ENCODE measurements at places on chromosomes 7 and 10.

DNA sequence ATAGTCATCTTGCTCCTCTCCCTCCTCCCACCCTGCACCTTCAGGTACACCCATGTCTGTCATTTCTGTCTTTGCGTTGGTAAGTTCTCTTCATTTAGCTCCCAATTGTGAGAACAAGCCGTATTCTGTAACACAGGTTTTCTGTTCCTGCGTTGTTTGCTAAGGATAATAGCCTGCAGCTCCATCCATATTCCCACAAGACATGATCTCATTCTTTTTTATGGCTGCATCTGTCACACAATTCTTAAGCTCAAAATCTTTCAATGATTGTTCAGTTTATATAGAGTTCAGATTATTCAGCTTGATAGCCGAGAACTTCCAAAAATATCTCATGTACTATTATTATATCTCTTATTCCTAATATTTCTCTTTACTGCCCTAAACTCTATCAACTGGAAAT lies 16.0 kb upstream of the TMEM168 start:
- no peak for DNase-seq

DNA sequence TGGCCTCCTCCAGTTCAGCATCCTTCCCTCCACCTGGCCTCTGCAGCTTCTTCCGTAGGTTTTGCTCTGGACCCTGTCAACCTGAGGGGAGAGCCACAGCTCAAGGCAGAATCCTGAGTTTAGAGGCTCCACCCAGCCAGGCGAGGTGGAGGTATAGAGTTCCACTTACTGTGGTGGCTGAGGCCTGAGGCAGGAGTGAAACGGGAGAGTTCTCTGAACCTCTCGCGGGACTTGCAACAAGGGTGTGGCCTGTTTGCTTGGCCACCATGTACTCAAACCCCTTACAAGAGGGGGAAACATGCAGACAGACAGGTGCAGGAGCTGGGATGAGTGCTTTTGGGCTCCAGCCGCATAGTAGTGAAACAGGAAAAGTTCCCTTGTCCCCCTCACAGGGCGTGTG lies 154.0 kb upstream of the C7orf33 start:
- no peak for DNase-seq

DNA sequence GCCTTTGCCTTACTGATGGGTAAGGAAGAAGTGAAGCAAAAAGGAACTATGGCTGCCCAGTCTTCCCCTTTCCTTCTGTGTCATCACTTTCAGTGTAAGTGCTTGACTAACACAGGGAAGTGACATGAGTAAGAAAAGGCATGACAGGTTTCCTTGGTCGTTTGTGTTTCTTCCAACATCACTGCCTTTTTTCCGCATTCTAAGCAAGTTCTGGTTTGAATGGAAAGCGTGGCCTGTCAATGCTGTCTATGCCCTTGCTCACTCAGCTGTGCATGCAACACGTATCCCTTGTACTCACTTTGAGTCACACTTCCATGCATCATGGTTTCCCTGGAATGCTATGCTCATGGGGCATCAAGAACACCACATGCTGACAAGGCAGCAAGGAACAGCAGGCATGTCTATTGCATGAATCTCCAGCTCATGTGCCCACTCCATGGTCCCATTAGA lies 111.8 kb downstream of the OAT start:
- DNase-seq, result no peak

DNA sequence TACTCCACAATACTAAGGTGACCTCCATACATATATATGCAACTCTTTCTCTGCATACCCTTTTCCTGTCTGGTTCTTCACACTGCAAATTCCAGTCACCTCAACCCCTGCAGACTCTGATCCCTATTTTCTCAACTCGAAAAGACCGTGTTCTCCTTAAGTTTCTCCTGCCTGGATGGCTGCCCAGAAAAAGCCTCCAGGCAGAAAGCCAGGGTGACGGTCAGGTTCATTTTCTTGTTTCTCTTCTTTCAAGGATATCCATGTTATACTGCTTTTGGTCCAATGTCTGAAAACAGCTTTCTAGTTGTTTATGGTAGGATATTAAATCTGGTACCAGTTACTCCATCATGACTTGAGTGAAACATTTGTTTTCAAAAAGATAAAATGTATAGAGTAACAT lies 267.8 kb upstream of the MYO3A start:
- DNase-seq, result no peak

DNA sequence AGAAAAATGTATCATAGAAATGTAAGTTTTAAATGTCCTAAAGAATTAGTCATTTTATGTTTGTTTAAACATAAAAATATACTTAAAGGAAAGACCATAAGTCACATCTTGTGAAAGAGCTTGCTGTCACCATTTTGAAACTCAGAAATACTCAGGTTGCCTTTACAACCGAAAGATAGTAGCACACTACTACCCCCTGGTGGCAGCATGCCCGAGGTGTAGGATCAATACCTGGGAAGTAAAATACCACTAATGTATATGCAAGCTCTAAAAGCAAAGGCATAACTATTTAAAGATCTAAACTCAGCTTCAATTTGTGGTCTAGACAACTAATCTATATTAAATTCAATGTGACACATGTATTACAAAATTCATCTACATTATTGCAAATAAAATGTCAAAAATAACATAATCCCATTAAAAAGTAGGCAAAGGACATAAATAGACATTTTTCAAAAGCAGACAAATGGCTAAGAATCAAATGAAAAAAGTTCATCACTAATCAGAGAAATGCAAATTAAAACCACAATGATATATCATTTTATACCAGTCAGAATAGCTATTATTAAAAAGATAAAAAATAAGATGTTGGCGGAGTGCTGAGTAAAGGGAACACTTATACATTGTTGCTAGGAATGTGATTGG lies 47.7 kb upstream of the FGL2 start:
- peak; percentile 86 for DNase-seq

DNA sequence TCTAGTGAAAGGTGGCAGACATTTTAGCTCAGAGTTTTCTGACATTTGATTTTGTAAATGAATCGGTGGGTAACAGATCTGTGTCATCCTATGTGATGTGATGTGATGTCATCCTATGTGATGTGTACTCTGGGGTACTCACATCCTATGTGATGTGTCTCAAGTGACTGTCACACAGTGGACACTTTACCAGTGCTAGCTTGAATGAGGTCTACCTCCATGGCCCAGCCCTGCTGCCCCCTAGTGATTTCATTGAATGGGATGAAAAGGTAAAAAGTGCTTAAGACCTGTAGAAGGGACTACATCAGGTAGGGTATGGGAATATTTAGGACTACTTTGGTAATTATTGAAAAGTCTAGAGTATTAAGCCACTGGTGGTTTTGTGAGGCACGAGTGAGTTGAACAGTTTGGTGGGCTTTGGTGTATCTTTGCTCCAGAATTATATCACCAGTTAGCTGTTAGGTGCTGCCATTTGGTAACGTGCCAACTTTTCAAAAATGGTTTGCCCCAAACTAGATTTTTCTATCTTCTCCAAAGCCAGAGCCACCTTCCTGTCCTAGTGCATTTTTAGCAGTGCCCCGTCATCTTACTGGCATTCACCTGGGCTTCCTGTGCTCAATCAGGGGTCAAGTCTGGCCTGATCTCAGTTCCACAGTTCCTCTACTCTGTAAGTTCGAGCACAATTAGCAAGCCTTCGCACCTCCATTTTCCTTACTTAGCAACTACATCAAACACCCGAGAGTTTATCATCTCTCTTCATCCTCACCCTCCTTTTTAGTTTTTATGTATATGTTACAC lies 9.7 kb downstream of the EIF4H start:
- peak; percentile 24 for DNase-seq

DNA sequence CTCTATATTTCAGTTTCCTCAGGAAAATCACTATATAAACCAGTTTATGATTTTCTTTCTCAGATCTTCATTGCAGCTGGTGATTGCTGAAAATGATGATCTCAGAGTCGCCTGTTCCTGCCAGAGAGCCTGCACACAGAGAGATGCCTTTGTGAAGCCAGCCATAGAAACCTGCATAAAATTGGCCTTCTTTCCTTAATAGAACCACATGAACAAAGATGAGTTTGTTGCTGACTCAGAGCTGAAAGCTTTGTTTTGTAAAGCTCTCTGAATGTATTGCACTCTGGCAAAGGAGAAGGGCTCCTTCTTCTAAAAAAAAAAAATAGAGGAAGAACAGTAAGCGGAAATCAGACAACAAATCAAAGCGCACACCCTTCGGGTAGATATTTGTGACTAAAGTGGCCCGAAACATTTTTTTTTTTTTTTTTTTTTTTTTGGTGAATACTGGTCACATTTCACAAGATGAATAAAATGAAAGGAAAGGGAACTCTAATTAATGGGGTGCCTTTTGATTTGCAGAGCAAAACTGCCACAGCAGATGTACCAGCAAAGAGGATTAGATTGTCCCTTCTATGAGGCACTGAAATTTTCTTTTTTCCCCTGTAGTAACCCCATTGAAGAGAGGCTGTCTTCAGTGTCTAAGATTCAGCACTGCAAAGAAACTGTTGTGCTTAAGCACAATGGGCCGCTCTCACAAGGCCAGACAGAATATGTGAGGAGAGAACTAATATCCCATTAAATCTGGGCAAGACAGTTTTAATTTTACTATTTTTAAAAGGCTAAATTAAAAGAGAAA lies 75.1 kb upstream of the PTPRZ1 start:
- DNase-seq, result no peak

- DNase-seq, result no peak
Measured at GRCh38 chr10:128140425-128140824, 14.2 kb upstream of the MKI67 start.

DNA sequence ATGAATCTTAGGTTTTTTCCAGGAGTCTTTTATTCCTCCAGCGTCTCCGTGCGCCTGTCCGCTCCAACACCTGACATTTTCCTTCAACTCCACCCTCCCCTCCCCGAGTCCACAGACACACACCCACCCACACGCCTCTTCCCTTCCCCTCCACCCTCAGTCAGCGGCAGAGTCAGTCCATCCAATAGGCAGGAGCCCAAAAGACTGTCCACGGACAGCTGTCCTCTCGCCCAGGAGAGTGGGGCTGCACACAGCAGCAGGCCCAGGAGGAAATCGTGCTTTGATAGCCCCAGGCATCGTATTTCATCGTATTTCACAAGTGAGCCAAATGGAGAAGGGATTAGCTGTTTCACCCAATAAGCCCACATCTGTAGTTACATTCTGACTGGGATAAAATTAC lies 285.1 kb downstream of the ZEB1 start:
- no peak for DNase-seq

GRCh38 chr7:27248911-27249723 lies 6.5 kb downstream of the EVX1 start:
- DNase-seq, result no peak

DNA sequence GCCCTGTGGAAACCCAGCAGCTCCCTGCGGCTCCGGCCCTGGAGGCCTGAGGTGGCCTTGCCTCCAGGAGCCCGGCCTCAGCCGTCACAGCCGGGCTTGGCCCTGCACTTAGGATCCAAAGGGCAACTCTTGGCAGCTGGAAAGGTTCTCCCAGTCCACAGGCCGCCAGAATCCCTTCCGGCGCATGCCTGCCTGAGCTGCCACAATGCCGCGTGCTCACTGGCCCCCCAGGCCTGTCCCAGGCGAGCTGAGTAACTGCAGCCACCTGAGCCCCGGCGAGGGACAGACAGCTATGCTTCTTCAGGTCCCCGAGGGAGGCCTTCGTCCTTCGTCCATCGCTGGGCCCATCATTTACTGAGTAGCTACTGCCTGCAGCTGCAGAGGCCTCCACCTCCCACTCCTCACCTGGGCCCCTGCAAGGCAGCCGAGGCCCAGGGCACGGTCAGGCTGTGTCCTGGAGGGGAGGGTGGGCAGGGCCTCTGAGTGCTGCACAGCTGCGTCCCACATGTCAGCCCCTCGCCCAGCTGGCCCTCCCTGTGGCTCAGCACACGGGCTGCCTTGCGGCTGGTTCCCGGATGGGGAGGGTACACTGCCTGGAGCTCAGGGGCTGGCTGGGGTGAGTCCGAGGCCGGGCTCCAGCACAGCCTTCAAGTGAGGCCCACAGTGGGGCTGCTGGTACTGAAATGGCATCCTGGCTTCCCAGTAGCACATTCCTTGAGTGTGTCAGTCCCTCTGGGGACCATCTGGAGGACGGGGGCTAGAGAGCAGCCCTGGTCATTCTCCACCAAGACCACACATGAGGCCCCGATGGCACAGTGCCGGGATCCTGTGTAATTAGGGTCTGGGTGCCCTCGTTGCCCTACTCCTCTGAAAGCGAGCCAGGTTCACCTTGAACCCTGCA lies 172.5 kb downstream of the ELFN1 start:
- DNase-seq, result no peak

- DNase-seq, result peak; percentile 84
Measured at GRCh38 chr10:128064108-128064969, 61.9 kb downstream of the MKI67 start.

DNA sequence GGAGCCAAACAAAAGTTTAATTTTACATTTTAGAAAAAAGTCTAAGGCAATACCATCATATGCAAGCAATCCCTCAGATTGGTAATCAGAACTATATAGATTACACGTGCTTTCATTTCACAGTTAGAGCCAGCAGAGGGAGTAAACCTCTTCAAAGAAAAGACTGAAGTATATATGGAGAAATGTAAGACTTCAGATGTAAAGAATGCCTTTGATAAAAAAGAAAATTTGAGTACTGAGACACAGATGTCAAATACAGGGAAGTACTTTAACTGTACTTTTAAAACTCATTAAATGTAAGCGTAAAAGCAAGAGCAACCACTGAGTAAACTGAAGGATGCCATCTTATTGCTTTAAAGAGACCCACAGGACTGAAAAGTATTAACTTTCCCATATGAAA lies 101.4 kb upstream of the FAM133B start:
- DNase-seq, result peak; percentile 64

- DNase-seq, result peak; percentile 30
Measured at GRCh38 chr10:127945341-127945758, 38.4 kb downstream of the PTPRE start.

GRCh38 chr7:135558337-135558767 lies 635 bp downstream of the NUP205 start:
- peak; percentile 73 for DNase-seq

GRCh38 chr7:141949451-141949850 lies 2.7 kb upstream of the CLEC5A start:
- DNase-seq, result no peak

DNA sequence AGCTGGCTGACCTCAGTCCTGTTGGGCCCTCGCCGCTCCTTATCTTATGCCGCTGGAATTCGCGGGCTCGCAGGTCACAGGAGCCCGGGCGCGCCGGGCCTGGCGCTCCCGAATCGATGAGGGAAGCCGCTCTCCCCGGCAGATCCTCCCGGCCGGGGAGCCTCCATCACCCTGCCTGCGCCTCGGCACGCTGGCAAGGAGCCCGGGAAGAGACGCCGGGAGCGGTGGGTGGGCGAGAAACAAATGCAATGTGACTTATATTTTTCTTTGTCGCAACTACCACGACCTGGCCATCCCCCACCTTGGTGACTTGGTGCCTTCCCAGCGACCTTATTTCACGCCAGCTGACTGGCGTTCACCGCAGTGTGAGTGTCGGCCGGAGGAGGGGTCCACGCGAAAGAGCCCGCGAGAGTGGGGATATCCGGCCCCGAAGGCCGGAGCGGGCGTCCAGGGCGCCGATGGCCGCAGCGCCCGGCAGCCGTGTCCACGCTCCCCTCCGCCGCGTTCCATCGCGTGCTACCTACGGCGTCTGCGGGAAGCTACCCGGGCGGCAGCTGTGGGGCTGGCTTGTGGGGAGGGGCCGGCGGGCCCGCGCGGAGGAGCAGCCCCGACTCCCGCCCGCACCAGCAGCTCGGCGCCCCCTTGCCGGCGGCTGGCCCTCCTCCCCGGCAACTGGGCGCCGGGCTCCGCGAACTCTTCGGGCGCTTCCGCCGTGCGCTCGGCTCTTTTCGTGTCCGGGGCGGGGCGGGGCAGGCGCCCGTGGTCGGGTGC lies 494 bp upstream of the BMPR1A start:
- peak; percentile 86 for DNase-seq

All from CD4-positive, alpha-beta T cell treated with Interleukin-1 beta for 1 hour (primary cell).